Left ventricle myocardium inferior (tissue), 1 donor: ENCODE measurements at places on chromosomes 4 and X. TPM values are rescaled to one million over a fixed set of nuclear protein-coding genes. Genes with fewer than 3 reads are reported as not detected.

Gene SASH3
- total RNA-seq, result 2.2 TPM

Gene FATE1
- not detected for total RNA-seq

Gene EMD
- total RNA-seq, result 55.6 TPM

Gene NAA10
- total RNA-seq, result 67.1 TPM

Gene TLR10
- not detected for total RNA-seq

Gene MFSD8
- total RNA-seq, result 12.3 TPM

Gene GPC3
- 5.4 TPM for total RNA-seq

Gene GAGE13
- total RNA-seq, result not detected

Gene TMEM144
- total RNA-seq, result 11.4 TPM

Gene LAP3
- 52.7 TPM for total RNA-seq

Gene PNMA3
- 1.8 TPM for total RNA-seq

Gene USP51
- 1.4 TPM for total RNA-seq

Gene ZFX
- 32.8 TPM for total RNA-seq

Gene MXRA5
- 2.0 TPM for total RNA-seq

Gene DSPP
- total RNA-seq, result not detected

Gene TMEM150C
- total RNA-seq, result 13.6 TPM

Gene PAGE2
- total RNA-seq, result not detected

Gene MTCP1
- 56.9 TPM for total RNA-seq

Gene SPANXD
- total RNA-seq, result not detected

Gene MAP3K15
- total RNA-seq, result not detected
